NB4 (cell line): ENCODE measurements at places on chromosomes 4 and X.

DNA sequence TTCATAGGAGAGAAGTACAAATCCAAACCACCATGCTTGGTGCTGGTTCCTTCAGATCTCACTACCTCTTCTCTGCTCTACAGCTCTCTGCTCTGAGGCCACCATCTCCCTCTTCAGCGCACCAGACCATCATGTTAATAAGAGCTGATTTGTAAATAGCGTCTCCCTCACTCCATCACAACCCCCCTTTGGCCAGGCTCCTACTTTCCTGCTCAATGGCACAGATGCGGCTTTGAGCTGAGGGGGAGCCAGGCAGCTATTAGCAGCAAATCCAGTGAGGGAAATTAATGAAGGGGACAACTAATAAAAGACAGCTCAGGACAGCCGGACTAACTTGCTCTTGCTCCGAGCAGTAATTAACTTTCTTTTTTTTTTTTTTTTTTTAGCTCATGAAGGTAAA is 13.1 kb downstream of the NEUROG2 start:
- no peak for DNase-seq

- DNase-seq = no peak
These were observed 1452.6 kb downstream of the PCDH7 start for GRCh38 chr4:32172761-32173160.

DNA sequence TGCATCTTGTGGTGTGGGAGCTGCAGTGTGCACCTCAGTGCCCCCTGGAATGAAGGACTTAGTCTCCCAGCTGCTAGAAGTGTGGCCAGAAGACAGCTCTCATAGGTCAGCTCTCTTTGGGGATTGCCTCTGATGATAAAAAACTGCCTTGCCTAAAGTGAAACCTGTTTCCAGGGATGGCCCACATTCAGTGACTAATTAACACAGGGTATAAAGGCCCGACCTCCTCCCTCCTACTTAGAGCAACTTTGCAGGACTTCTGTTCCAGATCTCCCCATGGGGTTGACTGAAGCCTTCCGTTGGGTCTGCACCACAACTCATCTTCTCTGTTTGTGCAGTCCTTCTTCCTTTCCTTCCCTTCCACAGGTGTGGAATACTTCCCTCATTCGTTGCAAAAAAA is 53.2 kb downstream of the SPINK2 start:
- no peak for DNase-seq

GRCh38 chr4:101221294-101221693 is 126.0 kb downstream of the PPP3CA start:
- DNase-seq = no peak

- no peak for DNase-seq
These were observed 28.1 kb downstream of the MCUB start for GRCh38 chr4:109588176-109588575.
